CD4-positive, alpha-beta T cell treated with Interleukin-4 for 4 hours (primary cell): ENCODE measurements at places on chromosomes 11 and 22.
A peak's percentile ranks its signal among the peaks of the same experiment; 100 is the strongest.

DNA sequence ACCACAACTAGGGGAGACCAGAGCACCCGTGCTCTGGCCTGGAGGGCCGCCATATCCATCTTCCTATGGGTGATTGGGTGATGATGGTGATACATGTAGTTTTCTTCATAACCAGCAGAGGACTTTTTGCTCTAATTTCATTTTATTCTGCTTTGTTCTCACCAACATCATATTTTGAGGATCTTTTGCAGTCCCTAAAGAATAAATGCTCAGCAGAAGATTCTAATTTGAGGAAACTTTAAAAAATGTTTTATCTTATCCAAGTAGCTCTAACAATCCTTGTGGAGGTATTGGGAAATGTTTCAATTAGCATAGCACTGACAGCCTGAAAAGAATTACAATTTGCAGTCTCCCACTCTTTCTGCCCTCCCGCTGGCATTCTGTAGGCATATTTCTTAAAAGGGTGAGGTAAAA lies 544.0 kb downstream of the NTM start:
- DNase-seq = no peak

GRCh38 chr11:68211546-68211945 lies 1.6 kb downstream of the KMT5B start:
- no peak for DNase-seq

DNA sequence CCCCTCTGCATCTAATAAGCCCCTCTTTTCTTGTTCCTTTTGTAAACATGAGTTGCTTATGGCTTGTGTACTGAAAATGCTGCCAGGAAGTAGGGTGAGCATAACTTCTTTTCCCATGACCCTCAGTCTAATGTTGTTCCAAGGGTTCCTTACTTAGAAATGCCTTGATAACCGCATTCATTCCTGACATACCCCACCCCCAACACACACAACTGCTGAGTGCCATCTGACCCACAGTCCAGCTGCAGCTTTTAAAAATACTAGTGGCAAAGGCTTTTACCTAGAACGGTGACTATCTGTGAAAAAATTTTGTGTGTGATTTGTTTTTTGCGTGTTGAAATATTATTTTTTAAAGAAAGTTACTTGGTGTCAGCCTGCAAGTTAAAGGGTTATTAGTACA lies 52.6 kb downstream of the ARHGAP42 start:
- DNase-seq = no peak

GRCh38 chr22:23262518-23263332 lies 82.4 kb downstream of the BCR start:
- no peak for DNase-seq

GRCh38 chr11:67268081-67268961 lies 2.0 kb downstream of the GRK2 start:
- peak; percentile 75 for DNase-seq
